CD4-positive, alpha-beta T cell treated with Interleukin-2 at 100 ng/mL for 4 hours (primary cell): ENCODE measurements at places on chromosomes 6 and 20.

DNA sequence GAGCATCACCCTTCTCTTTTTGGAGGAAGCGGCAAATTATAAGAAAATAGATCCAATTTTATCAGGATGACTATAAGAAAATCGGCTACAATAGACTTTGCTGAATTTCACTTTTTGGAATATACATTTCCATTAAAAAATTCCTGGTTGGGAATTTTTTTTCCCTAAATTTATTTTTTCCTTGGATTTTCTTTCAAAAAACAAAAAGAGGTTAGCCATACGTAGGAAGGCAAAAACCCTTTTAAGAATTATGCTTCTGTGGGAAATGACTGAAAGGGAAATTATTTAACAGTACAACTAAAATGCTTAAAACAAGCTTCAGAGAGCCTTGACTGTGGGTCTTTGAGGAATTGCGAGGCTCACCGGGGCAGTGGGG is 86.9 kb downstream of the SLC22A23 start:
- DNase-seq, result no peak

DNA sequence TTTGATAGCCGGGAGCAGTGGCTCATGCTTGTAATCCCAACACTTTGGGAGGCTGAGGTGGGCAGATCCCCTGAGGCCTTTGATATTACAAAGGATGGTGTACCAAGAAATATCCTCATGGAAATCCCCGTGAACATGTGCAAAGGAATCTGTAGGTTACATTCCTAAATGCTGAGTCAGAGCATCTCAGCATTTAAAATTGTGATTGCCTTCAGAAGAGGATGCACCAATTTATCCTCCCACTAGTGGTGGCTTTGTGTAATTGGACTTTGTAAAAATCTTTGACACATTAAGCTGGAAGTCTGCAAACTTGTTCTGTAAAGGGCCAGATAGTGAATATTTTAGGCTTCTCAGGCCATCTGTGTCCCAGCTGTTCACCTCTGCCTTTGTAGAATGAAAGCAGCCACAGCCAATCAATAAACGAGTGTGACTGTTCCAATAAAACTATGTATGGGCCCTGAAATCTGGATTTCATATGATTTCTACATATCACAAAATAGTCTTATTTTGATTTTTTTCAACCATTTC is 11.8 kb downstream of the TMEM14B start:
- DNase-seq, result peak; percentile 38

GRCh38 chr6:39550191-39550590 is 175.0 kb downstream of the KIF6 start:
- no peak for DNase-seq

- no peak for DNase-seq
Measured at GRCh38 chr6:111725446-111726112, 119.9 kb upstream of the TRAF3IP2 start.

- peak; percentile 81 for DNase-seq
Measured at GRCh38 chr20:25057234-25058050, 497 bp downstream of the ACSS1 start.
